Pancreas (tissue), 10 donors: ENCODE measurements at places on chromosomes 16 and 17. TPM values are rescaled to one million over a fixed set of nuclear protein-coding genes. Genes with fewer than 3 reads are reported as not detected.
A peak's percentile ranks its signal among the peaks of the same experiment; 100 is the strongest.

- no peak for DNase-seq
Measured at GRCh38 chr17:80285237-80285920, 24.7 kb downstream of the RNF213 start.

GRCh38 chr16:8796469-8797363 lies 723 bp downstream of the TMEM186 start:
- DNase-seq = no peak

GRCh38 chr17:73429440-73430164 lies 117.8 kb upstream of the CDC42EP4 start:
- DNase-seq = peak; percentile 77

DNA sequence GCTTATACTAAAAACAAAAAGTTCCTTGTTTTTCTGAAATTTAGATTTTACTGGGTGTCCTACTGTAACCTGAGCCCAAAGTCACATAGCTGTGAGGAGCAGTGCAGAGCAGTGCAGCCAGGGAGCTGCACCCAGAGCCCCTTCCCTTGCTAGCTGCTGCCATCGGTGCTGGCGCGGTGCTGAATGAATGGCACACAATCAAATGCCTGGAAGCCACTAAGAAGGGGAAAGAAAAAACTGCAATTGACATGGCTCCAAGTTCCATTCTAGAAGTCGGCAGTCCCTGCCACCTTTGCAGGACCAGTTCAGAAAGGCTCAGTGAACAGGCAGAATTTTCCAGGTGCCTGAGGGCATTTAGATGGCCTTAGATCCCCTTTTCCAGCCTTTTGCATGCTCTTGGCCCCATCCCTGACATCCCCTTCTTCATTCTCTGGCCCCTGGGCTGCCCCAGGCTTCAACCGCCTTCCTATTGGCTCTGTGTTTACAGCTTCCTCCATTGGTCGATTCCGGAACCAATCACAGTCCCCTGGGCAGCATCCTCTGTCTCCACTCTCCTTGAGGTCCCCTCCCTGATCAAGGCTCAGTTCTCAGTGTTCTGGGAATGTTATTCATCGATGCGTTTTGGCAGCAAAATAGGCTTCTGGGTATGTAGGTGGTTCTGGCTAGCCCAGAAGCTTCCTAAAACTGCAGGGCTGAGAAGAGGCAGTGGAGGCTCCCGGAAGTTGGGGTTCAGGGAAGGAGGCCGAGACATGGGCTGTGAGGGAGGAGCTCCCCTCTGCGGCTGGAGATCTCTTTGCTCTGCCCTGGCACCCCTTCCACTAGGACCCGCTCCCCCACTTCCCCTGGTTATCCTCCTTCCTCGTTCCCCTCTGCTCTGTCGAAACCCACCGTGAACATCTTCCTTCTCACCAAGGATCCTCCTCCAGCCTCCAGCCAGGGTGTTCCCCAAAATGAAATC lies 37.9 kb downstream of the ATP2C2 start:
- no peak for DNase-seq

DNA sequence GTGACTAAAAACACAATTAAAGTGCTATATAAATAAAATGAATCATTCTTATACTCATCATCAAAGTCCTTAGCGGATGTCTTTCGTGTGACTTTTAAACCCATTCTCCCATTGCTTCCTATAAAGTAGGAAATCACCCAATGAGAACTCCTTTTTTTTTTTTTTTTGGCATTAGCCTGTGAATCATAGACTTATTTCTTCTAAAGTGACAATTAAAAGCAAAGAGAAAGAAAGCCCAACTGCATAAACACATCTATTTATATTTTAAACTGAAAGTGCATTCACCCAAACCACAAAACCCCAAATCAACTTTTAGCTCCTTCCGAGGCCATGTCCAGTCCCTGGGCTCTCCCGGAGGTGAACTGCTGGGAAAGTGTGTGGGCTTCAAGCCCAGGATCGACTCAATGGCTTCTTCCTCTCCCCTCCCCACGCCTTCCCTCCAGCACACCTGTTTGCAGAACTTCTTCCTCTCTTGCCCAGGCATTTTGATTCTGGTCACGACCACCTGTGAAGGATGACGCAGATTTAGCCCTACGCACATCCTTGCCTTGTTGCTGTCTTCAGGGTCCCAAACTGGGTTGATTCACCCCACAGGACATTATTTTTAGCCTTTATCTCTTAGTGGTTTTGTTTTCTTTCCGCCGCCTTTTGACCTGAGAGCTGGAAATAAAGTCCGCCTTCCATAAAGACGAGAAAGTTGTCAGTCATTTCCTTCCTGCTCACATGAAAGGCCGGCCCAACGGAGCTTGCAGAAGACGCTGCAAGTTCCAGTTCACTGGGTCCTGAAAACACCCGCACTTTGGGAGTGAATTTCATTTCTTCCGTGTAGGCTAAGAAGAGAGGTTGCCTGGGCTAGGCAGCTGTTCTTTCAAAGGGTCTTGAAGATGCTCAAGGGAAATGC lies 166.8 kb downstream of the MAP2K6 start:
- DNase-seq = no peak

GRCh38 chr16:46973207-46973995 lies at the start of gene DNAJA2:
Gene DNAJA2, minus strand, starts transcription at chr16:46973674. Its CDS starts 102 bp downstream, at chr16:46973572.
- DNase-seq = peak; percentile 94

- DNase-seq = no peak
Measured at GRCh38 chr17:77489239-77489892, 348.6 kb downstream of the SEC14L1 start.

- DNase-seq = no peak
Measured at GRCh38 chr17:38777641-38778250, 21.6 kb downstream of the PIP4K2B start.

DNA sequence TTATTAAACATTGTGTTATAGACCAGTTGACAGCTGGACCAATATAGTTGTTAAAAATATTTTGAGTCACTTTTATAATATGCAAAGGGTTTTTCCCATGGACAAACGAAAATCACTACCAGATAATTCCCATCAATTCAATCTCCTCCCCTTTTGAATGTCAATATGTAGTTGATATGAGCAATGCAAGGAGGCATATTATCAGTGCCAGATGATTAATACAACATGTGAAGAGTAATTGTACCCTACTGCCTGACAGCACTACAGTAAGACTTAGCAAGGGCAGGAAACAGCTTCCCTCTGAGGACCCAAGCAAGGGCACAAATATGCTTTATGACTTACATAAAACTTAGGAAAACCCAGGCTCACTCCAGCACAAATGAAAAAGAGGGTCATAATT lies 17.3 kb downstream of the KANSL1 start:
- no peak for DNase-seq

The CCL17 gene
- polyA plus RNA-seq = not detected

The DBNDD1 gene
- 8.9 TPM for polyA plus RNA-seq

The DLG4 gene
- polyA plus RNA-seq = 19.8 TPM
